ENCODE measurements at places on chromosomes 13 and 19.
A peak's percentile ranks its signal among the peaks of the same experiment; 100 is the strongest.

GRCh38 chr19:30694156-30694755, 322.1 kb downstream of the ZNF536 start:
- DNase-seq: no peak

DNA sequence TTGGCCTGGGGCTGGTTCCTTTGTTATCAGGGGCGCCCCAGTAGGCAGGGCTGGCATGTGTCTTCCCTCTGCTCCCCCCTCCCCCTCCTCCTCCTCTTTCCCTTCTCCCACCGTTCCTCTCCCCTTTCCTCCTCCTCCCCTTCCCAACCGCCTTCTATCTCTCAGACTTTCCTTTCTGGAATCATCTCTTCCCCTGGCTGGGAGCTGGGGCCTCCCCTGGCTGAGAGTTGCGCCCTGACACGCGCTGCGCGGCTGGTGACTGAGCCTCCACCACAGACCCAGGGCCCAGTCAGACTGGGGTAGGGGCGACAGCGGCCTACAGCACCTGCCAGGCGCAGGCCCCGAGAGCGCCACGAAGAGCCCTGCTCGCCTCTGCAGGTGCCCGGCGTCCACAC, 2.8 kb downstream of the PNMA8B start:
- DNase-seq: no peak

DNA sequence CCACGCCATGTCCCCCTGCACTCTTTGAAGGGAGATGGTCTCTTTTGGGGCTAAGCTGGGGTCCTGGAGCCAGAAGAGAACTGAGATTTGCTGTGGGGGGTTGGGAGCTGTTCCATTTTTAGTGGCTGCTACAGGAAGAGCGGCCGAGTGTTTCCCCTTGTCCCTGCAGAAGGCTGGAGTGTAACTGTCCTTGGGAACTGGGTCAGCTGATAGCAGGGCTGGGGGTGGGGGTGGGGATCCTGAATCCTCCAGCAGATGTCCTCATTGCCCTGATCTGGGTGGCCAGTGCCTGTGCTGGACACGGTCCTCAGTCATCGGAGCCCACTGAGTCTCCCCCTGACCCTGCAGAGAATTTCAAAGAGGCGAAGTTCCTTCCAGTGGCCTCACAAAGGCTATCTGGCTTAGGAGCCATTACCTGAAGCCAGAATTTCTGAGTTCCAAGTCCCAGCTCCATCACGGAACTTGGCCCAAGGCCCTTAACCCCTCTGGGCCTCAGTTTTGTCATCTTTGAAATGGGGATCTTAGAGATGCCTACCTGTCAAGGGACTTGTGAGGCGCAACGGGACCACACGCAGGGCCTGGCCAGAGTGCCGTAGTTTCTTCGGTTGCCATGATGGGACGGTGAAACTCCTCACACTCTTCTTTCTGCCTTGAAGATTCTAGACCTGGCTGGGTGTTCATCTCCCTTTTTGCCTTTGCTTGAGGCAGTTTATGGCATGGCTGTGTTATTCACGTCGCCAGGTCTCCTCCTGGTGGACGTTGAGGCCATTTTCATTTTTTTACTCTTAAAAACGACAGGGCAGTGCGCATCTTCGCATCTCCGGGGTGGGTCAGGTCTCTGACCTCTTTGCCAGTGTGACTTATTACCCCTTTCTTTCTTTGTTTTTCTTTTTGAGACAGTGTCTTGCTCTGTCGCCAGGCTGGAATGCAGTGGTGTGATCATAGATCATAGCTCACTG, 51.9 kb downstream of the DNM2 start:
- no peak for DNase-seq

- DNase-seq: no peak
Measured at GRCh38 chr13:32415019-32415418, 12.9 kb downstream of the N4BP2L1 start.

DNA sequence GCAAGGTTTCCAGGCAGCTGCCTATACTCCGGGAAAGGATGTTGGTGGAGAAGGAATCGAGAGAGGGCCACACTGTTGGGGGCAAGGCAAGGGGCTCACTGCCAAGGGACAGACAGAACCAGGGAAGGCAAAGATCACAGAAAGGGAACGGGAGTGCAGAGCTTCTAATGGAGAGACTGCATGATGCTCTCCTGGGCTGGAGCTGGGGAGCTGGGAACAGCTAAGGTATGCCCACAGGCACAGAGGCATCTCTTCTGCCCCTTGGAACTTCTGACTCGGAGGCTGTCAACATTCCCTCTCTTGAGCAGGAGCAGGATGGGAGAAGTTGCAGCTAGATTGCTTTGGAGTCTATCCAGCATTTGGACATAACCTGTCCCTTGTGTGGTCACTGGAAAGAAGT, 22.4 kb upstream of the FFAR2 start:
- no peak for DNase-seq

DNA sequence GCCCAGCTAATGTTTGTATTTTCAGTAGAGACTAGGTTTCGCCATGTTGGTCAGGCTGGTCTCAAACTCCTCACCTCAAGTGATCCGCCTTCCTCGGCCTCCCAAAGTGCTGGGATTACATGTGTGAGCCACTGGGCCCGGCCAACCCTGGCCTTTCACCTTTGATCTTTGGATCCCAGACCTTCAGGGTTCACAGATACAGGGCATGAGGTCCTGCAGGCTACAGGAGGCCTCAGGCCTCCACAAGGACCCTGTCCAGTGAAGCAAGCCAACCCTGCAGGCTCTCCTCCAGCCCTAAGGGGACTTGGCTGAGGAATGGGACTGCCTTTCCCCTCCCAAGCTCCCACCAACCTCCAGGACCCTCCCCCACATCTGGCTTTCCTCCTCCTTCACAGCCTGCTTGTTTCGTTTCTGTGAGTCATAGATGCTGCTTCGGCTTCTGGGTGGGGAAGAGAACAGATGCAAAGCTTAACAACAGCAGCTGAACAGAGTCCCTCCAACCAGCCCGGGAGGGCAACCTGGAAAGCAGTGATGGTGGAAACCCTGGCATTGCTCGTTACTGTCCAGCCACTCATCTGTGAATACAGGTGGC, 11.8 kb downstream of the ARHGEF18 start:
- DNase-seq: no peak

- peak; percentile 13 for DNase-seq
Measured at GRCh38 chr13:108734676-108735075, 105.3 kb downstream of the MYO16 start.

- DNase-seq: no peak
Measured at GRCh38 chr13:71515744-71516038, 351.3 kb downstream of the DACH1 start.

GRCh38 chr13:100158569-100158968, 69.7 kb downstream of the PCCA start:
- no peak for DNase-seq

- DNase-seq: no peak
Measured at GRCh38 chr13:65836066-65836465, 1394.1 kb downstream of the PCDH9 start.

- no peak for DNase-seq
Measured at GRCh38 chr13:69213396-69213795, 894.2 kb upstream of the ATXN8OS start.

GRCh38 chr19:19531951-19532805, 3.5 kb downstream of the YJEFN3 start:
- peak; percentile 48 for DNase-seq

GRCh38 chr13:109672545-109672944, 113.8 kb downstream of the IRS2 start:
- DNase-seq: peak; percentile 60

- DNase-seq: peak; percentile 11
Measured at GRCh38 chr13:45879666-45880065, 28.1 kb upstream of the SIAH3 start.
